AG08396 (cell line): ENCODE measurements at places on chromosomes 3 and 15.
A peak's percentile ranks its signal among the peaks of the same experiment; 100 is the strongest.

- DNase-seq: peak; percentile 53
Observed at GRCh38 chr3:170641510-170642236, 55.8 kb upstream of the SLC7A14 start.

GRCh38 chr15:67880651-67881182 lies 40.9 kb upstream of the RNU6-1 start:
- no peak for DNase-seq

DNA sequence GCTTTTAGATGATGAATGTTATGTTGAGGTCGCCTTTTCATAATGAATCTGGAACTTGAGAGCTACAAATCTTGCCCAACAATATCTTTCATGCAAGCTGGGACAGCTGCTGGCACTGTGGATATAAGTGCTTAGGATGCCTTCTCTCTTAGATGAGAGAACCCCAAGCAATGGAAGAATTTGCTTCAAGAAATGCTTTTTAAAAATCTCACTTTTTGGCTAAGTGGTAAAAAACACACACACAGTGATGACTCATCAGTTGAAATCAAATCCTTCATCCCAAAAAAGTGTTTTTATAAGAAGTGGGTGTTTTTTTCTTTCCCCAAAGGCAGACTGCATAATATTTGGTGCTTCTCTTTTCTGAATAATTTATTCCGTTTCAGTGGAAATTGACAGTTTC lies 38.4 kb upstream of the GALNT15 start:
- DNase-seq: peak; percentile 36

DNA sequence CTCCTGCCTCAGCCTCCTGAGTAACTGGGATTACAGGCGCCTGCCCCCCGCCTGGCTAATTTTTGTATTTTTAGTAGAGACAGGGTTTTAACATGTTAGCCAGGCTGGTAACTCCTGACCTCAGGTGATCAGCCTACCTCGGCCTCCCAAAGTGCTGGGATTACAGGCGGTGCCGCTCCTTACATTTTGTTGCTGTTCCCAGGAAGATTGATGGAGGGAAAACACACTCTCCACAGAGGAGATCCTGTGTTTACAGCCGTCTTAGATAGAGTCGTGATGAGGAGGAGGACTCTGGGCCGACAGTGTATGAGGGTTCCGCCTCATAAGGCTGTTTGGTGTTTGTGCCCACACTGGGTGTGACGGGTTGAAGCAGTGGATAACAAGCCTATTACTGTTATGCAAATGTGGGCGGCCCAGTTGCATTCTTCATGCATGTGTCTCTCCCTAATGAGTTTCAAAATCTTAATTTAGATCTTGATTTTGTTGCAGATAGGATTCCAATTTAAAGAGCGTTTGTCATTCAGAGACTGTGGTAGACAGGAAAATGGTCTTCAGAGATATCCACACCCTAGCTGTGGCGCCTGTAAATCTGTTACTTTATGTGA lies 60.0 kb downstream of the APBA2 start:
- DNase-seq: no peak

DNA sequence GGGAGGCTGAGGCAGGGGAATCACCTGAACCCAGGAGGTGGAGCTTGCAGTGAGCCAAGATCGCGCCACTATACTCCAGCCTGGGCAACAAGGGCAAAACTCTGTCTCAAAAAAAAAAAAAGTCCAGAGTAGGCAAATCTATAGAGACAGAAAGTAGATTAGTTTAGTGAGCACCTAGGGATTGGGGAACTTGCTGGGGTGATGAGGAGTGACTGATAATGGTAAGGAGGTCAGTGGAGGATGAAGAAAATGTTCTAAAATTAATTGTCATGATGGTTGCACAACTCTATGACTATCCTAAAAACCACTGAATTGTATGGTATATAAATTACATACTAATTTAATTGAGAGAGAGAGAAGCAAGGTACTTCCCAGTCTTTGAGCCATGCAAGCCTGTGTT lies 27.8 kb upstream of the LYZL4 start:
- DNase-seq: no peak

- no peak for DNase-seq
Observed at GRCh38 chr3:111668326-111668725, 73.2 kb upstream of the ZBED2 start.

DNA sequence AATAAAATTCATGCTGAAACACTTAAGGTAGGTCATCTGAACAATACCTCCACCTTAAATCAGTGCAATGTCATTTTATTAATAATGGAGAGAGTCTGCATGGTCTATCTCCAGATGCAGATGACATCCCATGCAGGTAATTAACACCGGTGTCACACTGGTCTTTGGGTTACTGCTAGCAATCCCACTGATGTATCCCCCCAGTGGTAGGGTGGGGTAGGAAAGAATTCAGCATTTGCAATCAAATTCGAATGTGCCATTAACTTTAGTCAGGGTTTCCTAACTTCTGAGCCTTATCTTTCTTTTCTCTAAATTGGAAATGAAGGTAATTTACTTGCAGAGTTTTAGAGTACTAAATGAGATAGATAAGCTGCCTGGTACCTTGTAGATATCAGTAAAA lies 44.4 kb downstream of the KIF15 start:
- no peak for DNase-seq

DNA sequence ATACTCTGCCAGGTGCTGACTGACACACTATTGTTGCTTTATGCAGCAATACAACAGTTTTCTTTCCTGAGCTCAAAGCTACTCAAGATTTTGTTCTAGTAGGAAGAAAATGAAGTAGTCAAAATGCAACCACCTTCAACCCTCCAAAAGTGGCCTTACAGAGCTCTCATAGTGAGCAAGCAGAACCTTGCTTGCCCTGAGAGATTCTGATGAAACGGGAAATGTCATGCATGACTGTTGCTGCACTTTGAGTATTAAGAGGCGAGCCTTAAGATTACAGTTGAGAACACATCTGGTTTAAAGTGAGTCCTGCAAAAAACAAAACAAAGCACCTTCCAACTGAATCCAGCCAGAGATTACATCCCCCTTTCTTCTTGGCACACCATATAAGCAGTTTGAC lies 29.7 kb downstream of the MINDY4B start:
- no peak for DNase-seq

DNA sequence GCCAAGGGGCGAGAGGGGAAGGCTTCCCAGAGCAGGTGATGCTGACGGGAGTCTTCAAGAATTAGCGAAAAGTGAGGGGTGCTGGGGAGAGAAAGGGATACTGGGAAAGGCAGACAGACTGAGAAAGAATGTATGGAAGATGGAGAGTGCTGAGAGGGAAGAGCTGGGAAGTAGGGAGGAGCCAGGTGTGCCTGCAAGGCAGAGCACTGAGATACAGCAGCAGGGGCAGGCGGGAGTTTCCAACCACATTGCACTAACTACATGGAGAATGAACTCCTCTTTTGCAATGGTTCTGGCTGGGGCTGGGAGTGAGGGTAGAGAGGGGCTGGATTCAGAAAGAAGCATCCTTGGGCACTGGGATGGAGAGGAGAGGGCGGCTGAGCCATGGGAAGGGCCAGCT lies 16.0 kb upstream of the CRABP1 start:
- DNase-seq: no peak

- DNase-seq: no peak
Observed at GRCh38 chr3:134086616-134087015, 56.9 kb upstream of the SLCO2A1 start.

DNA sequence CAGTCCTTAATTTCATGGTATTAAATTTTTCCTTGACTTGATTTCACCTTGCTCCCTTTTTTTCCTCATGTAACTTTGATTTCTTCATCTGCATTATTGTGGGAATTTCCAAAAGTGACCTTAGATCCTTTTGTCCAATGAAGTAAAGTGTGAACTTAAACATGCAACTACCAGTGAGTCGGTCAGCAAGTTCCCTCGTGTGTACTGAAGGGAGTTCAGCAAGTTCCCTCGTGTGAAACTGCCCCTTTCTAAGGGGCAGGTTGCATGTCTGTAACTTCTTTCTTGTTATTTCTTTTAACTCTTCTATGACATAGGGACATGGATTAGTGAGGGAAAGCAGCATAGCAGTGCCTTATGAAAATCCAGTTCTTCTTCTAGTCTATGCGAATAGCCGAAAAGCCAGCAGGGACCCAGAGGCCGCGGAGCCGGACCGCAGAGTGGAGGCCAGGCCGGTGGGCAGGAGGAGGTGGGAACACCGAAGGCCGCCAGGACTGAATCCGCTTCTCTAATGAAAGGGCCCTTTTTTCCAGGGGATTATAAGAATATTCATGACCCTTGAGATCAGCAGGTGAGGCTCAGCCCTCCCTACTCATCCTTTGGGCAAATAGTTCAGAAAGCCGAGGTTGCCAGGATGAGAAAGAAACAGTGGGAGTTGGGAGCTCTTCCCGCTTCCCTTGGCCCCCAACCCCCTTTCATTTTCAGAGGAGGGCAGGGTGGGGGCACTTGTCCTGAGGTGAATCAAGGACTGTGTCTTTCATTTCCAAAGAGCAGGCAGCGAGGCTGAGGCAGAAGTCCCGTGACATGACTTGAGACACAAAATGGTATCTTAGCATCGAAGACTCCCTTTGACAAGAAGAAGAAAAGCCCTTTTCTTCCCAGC lies 117.5 kb downstream of the OPA1 start:
- DNase-seq: no peak

- peak; percentile 77 for DNase-seq
Observed at GRCh38 chr3:195873971-195874370, 34.4 kb downstream of the TNK2 start.

DNA sequence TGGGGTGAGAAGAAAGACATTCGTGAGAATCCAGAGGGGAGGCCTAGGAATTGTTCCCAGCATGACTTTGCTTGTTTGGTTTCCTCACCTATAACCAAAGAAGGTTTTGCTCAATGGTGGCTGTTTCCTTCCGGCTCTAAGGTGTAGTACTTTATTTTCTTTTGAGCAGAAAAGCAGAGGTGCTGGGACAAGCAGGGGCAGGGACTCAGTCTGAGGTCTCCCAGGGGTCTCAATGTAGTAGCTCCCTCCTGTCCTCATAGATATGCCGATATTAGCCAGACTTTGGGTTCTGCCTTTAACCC lies 41.6 kb downstream of the ZBTB38 start:
- DNase-seq: no peak

GRCh38 chr3:19652336-19652735 lies 281.7 kb downstream of the EFHB start:
- DNase-seq: no peak

DNA sequence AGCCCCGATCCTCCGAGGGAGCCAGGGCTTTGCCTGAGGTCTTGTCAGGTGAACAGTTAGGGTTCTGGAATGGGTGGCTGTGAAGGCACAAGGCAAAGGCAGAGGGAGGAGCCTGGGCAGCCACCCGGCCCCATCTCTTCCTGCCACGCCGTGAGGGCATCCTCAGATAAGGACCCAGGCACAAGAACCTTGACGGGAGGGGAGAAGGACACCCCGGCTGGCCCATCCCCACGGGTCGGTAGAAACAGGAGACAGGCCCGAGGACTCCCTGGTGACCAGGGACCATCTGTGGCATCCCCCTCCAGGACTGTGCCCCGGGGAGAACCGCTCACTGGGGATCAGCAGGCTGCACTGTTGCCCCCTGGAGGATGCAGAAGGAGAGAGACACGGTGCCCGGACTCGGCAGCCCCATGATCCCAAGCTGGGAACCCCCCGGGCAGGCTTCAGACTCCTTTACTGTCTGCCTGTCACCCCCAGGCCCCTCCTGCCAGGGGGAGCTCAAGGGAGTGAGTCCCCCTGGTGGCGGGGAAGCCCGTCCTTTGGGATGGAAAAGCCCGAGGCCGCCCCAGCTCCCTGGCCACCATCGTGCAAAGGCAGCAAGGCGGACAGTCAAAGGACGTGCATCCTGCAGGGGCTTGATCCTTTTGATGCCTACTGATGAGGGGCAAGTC lies 12.3 kb upstream of the PCSK6 start:
- DNase-seq: no peak

DNA sequence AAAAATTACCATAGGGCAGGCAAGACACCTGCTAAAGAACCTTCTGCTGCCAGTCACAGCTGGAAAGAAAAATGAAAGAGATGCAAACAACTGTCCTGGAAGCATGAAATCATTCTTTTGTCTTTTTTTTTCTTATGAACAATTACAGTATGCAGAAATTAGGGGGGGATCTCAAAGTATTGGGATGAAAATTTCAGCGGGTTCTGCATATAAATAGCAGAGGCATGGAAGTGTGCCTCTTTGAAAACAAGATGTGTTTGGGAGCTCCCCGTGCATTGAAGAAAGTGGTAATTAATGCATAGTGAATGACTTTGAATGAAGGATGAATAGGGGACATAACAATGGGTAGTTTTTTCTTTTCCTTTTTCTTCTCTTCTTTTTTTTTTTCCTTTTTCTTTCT lies 431.2 kb downstream of the SOX2 start:
- no peak for DNase-seq

DNA sequence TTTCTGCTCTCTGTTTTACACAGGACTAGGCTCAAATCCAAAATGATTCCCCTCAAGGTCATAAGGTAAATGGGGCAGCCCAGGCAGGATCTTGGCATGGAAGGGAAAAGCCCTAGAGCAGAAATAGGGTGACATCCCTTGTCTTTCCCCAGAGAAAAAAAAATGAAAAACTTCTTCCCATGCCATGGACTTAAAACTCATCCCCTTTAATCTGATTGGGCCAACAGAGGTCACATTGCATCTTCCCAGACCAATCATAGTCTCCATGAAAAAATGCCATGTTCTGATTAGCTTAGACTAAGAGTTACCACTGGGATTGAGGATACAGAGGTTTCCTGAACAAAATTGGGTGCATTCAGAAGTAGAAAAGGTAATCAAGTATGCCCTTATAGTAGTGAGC lies 241.3 kb upstream of the LRTM1 start:
- DNase-seq: no peak

- no peak for DNase-seq
Observed at GRCh38 chr3:111884411-111885018, 25.4 kb downstream of the PHLDB2 start.

- no peak for DNase-seq
Observed at GRCh38 chr3:15903164-15903563, 105.4 kb upstream of the ANKRD28 start.

GRCh38 chr3:198113206-198114053 lies 153.4 kb downstream of the LMLN start:
- no peak for DNase-seq

GRCh38 chr3:67486883-67487282 lies 167.5 kb downstream of the SUCLG2 start:
- no peak for DNase-seq

DNA sequence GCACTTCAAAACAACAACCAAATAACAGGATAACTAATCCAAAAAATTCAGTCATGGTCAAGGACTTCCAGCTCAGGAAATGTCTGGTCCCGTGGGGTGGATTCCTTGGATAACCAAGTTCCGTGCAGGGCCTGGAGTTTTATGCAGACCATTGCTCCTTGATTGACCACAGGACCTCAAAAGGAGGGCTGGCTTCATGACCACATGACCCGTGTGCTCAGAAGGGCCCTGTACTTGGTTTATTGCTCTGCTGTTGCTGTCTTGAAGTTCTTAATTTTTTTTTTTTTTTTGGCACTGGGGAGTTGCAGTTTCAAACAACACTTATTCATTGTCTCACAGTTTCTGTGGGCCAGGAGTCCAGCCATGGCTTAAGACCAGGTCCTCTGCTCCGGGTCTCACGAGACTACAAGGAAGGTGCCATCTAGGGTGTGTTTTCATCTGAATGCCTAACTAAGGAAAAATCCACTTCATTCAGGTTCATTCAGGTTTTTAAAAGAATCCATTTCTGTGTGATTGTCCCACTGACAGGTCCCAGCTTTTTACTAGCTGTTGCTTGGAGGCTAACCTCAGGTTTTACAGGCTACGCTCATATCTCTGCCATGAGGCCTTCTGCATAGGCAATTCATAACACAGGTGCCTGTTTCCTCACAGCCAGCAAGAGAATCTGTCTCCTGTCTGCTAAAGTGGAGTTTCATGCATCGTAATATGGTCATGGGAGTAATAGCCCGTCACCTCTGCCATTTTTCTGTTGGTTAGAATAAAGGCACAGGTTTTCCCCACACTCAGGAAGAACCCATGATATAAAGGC lies 65.3 kb downstream of the FLNB start:
- no peak for DNase-seq
